ENCODE measurements at places on chromosomes 2 and 18.

- peak; percentile 42 for DNase-seq
Measured at GRCh38 chr18:3612315-3612714, 162.3 kb downstream of the TGIF1 start.

GRCh38 chr18:54812885-54813284 is 15.4 kb upstream of the RAB27B start:
- no peak for DNase-seq

GRCh38 chr2:222753251-222753824 is 81.9 kb downstream of the MOGAT1 start:
- peak; percentile 40 for DNase-seq

- no peak for DNase-seq
Measured at GRCh38 chr18:67794521-67794920, 278.0 kb upstream of the DSEL start.

DNA sequence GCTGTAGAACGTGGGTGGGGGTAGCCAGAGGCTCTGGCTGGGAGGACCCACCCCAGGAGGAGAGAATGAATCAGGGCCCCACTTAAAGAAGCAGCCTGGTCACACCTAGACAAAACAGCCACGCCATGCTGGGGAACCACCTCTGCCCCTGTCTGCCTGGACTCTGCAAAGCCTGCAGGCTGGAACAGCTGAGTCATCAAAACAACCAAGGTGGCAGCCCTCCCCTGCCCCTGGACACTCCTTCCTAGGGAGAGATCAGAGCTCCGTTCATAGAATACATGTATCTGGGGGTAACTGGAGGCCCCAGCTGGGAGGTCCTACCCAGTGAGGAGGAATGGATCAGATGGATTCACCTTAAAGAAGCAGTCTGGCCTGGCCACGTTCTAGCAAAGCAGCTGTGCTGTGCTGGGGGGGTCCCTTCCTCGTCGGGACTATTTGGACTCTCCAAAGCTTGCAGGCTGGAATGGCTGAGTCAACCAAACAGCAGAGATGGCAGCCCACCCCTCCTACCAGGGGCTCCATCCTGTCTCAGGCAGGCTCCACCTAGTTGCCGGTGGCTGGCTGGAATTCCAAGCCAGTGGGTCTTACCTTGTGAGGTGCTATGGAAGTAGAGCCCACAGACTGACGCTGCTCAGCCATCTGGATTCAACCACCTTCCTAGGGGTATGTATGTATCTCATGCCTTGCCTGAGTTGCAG is 50.5 kb upstream of the NT5C1B start:
- no peak for DNase-seq

DNA sequence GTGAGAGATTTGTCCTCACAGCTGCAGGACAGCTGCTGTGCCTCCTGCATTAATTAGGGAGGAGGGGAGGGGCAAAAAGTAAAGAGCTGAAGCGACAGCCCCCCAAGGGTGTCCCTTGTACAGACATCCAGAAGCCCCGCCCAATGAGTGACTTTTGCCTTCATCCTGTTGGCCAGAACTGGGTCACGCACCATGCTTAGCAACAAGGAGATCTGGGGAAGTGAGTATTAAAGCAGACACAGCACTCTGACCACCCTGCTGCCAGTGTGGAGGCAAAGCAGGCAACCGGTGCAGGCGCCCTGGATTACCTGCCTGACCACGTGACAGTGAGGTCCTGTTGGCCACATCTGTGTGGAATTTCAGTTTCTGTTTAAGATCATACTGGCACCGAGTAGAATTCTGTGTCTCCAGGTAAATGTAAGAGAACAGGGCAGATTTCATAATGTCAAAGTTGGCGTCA is 21.5 kb upstream of the BIN1 start:
- peak; percentile 49 for DNase-seq

GRCh38 chr2:70698847-70699246 is 69.2 kb downstream of the ADD2 start:
- no peak for DNase-seq

GRCh38 chr2:205733648-205734047 is 51.3 kb downstream of the NRP2 start:
- no peak for DNase-seq

- DNase-seq: no peak
Measured at GRCh38 chr2:102618452-102619413, 620 bp upstream of the SLC9A2 start.

DNA sequence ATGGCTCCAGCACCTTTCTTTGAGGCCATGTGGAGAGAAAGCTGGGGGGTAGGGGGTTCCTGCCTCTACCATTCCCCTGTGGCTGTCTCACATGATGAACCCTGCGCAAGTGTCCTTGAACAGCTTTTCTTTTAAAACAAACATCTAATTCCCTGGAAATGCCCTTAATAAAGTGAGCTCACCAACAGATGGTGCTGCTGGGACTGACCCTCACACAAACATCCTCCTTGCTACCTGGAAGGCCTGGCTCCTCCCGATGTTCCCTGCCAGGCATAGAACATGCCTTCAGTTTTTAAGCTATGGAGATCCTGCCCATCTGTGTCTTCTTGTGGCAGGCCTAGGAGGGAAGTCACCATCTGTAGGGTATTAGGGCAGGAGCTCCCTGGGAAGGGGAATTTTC is 60.7 kb upstream of the GATA6 start:
- no peak for DNase-seq

DNA sequence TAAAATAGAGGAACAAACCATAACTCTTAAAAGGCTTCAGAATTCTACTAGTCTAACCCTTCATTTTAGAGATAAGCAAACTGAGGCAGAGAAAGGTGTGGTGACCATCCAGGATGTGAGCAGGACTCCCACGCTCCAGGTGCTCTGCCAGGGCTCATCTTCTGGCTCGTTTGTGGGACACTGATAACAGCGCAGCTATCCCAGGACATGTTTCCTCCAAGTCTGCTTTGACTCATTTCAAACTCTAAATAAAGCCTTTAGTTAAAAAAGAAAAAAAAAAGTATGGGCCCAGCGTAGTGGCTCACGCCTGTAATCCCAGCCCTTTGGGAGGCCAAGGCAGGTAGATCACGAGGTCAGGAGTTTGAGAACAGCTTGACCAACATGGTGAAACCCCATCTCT is 28.4 kb downstream of the CNRIP1 start:
- DNase-seq: no peak

GRCh38 chr2:225989809-225990208 is 590.3 kb downstream of the NYAP2 start:
- DNase-seq: no peak

DNA sequence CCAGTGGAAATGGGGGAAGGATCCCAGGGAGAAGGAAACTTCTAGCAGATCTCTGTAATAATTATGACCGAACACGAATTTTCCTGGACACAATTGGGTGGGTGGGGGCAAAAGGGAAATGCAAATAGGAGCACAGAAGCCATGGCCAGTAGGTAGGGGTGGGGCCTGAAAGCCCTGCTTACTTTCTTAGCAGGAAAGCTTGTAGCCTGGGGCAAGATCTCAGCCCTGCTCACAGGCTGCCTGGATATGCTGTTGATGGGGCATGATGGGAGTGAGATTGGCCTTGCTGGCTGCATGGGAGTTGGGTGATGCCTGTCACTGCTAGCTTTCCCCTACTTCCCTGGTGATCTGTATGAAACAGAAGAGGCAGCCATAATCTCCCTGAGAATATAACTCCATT is 45.9 kb upstream of the SPOPL start:
- DNase-seq: no peak

GRCh38 chr2:61074100-61074499 is 8.4 kb downstream of the SANBR start:
- no peak for DNase-seq

- DNase-seq: no peak
Measured at GRCh38 chr2:175883586-175884194, 118.4 kb downstream of the LNPK start.

GRCh38 chr2:94996305-94997100 is 29.0 kb upstream of the MAL start:
- no peak for DNase-seq

GRCh38 chr18:37420315-37420880 is 145.2 kb downstream of the CELF4 start:
- no peak for DNase-seq

DNA sequence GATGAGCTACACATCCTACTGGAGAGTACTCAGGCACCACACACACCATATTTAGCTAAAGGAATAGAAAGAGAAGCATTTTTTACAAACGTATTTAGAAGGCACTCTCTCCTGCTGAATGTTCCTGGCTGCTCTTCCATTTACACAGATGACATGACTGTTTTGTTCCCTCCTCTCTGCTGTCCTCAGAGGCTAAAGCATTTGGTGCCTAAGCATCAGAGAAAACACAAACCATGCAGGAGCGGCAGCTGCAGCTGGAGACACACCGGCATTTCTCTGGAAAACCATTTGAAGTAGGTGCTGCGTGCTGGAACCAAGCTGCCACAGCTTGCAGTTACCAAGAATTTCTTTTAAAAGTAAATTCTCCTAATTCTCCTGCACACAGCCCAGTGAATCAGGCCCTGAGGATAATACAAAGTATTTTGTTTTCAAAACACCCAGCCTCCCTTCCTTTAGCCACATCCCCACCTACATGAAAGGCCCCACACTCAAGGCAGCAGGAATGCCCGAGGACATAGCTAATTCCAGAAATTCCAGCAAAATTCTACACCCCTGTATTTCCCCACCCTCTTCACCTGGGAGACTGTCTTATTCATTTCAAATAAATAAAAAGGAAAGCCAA is 488.9 kb upstream of the SOX11 start:
- DNase-seq: no peak

DNA sequence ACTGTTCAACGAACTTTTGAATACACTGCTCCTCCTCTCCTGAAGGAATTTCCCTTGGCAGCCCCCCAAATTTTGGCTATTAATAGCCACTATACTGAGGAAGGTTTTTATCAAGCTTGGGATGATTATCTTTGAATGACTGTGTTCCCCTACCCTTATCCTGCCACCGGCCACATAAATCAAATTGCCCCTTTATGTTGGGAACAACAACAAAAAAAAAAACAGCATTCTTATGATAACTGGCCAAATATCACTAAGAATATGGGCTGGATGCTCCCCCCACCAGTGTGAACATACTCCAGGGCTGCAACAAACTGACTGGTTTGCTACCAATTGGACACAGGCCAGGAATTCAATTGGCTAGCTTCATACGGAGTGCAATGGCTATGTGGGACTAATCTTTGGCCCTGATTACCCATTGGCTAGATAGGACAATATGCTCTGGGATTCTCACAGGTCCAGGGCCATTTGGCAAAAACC is 20.6 kb downstream of the DUSP11 start:
- DNase-seq: no peak

DNA sequence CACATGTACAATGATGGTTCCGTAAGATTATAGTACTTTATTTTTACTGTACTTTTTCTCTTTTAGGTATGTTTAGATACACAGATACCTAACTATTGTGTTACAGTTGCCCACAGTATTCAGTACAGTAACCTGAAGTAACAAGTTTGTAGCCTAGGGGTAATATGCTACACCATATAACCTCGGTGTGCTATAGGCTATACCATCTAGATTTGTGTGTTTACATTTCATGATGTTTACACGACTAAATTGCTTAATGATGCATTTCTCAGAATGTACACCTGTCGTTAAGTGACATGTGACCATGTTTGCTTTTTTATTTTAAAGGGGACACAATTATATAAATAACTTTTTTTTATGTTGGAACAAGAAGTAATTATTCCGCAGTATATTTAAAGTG is 34.5 kb downstream of the PIK3C3 start:
- no peak for DNase-seq

DNA sequence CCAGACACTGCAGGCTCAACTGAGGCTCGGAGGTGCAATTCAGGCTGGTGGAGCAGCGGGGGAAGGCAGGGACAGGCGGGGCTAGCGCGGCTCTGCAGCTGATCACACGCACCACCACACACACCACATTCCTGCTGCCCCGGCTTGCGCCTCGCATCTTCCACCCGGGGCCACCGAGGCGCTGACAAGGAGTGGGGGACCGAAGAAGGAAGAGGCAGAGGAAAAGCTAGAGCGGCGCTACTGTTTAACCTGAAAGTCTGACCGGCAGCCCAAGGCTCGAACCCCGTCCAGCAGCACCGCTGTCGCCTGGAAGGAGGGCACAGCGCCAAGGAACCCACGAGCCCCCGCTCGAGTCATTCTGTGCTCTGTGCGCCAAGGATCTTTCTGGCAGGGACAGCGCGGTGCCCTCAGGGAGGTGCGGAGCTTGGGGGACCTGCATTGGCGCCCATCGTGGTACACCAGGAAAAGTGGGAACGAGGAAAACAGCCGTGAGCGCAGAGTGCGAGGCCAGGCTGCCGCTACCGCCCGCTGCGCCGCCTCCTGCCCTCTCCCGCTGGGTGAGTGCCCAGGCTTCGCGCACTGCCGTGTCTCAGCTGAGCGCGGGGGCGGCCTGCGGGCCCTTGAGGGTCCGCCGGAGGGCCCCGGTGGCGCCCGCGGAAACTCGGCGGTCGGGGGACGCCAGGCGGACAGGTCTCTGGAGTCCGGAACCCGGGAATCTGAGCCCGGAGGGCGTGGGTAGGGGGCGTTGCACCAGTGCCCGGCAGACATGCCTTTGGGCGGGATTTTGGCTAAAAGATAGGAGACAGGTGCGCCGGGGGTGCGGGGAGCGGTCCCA is 860 bp upstream of the KCNJ3 start:
- peak; percentile 39 for DNase-seq

GRCh38 chr18:50662177-50662576 is 102.3 kb downstream of the MAPK4 start:
- DNase-seq: no peak

- no peak for DNase-seq
Measured at GRCh38 chr18:40235836-40236235, 1719.2 kb upstream of the PIK3C3 start.

- DNase-seq: no peak
Measured at GRCh38 chr2:183868707-183869106, 729.6 kb upstream of the ZNF804A start.

GRCh38 chr2:147543056-147543455 is 301.8 kb upstream of the ACVR2A start:
- DNase-seq: no peak

- DNase-seq: no peak
Measured at GRCh38 chr2:168233726-168234406, 13.5 kb downstream of the STK39 start.

GRCh38 chr2:1460851-1461418 is 47.7 kb downstream of the TPO start:
- no peak for DNase-seq

GRCh38 chr2:171081649-171082111 is 79.0 kb downstream of the TLK1 start:
- DNase-seq: no peak

DNA sequence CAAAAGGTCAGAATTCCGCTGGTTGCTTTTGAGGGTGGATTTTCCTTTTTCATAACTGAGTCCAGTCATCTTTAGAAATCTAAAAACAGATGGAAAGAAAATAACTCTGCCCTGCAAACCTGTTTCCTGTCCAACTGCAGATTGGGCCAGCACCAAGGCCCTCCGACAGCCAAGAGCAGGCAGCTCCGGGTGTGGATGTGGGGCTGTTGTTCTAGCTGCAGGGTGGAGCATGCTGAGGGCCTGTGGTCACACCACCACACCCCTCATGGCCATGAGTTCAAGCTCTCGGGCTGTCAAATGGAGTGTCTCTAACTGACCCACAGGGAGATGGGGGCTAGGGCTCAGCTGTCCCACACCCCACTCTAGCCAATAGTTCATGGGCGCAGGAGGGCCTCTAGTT is 69.3 kb upstream of the BZW1 start:
- DNase-seq: no peak
